Umbilical cord (tissue), 2 donors: ENCODE measurements at places on chromosomes 7 and 10. TPM values are rescaled to one million over a fixed set of nuclear protein-coding genes. Genes with fewer than 3 reads are reported as not detected.

ASAH2B gene
- total RNA-seq: 7.5 TPM

MALRD1 gene
- 4.8 TPM for total RNA-seq

THSD7A gene
- total RNA-seq: 7.0 TPM

GPRIN2 gene
- total RNA-seq: 9.6 TPM

DCLRE1A gene
- 13.0 TPM for total RNA-seq

GIMAP2 gene
- 23.4 TPM for total RNA-seq

ACTL6B gene
- total RNA-seq: not detected

OR6B1 gene
- total RNA-seq: 4.3 TPM

UNCX gene
- not detected for total RNA-seq

TUBB8 gene
- total RNA-seq: 0.24 TPM

MYOZ1 gene
- 1.4 TPM for total RNA-seq

GJD4 gene
- total RNA-seq: 0.48 TPM

PNLIPRP1 gene
- 2.9 TPM for total RNA-seq

DGKB gene
- total RNA-seq: 15.4 TPM

DNA sequence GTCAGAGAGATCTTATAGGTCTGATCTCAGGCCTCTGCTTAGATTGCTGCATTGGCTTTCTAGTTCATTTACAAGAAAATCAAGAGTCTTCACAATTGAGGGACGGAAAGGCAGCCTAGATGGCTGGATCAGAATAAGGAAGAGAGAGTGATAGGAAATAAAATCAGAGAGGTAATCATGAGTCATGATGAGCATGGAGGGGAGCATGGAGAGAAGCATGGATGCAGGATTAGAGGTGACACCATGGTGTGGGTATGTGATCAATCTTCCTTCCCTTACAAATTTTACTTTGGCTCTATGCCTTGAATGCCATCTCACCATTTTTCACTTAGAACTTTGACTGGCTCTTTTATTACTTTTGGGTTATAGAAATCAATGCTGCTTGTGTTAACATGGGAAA, 1.4 kb downstream of the BCCIP start:
- DNase-seq: no peak

DNA sequence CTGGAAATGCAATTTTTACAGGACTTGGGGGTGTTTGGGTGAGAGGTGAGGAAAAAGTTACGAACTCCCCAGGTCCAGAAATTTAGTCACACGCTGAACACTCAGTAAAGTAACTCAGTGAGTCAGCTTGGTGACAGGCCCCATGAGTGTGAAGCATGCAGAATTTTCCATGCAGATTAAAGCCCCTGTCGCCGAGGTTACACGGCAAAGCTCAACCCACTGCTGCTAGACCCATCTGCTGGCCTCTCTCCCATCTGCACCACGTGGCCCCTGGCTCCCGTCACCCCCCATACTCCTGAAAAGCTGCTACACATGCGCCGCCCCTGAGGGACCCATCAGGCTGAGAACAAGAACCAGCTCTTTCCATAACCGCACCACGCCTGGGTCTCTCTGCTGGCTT, 7.0 kb upstream of the MMP21 start:
- DNase-seq: no peak

GRCh38 chr10:34434119-34434594, 380.9 kb downstream of the PARD3 start:
- DNase-seq: peak; percentile 96

GRCh38 chr7:82317257-82317721, 126.3 kb downstream of the CACNA2D1 start:
- DNase-seq: peak; percentile 52

- DNase-seq: no peak
Observed at GRCh38 chr10:21090609-21091082, 193.5 kb upstream of the NEBL start.

DNA sequence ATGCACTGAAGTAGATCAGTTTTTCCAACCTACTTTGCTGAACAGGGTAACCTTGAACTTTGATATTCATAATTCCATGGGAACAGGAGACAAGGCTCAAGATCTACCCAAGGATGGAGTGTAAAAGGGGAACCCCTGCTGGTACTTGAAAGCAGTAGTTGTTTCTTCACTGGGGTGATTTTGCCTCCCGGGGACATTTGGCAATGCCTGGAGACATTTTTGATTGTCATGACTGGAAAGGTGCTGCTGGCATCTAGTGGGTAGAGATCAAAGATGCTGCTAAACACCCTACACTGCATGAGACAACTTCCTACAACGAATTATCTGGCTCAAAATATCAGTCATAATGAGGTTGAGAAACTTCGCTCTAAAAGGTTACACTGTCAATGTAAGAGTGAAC, 214.8 kb upstream of the CTBP2 start:
- DNase-seq: no peak

GRCh38 chr10:74640134-74640921, 186.1 kb upstream of the KAT6B start:
- no peak for DNase-seq

DNA sequence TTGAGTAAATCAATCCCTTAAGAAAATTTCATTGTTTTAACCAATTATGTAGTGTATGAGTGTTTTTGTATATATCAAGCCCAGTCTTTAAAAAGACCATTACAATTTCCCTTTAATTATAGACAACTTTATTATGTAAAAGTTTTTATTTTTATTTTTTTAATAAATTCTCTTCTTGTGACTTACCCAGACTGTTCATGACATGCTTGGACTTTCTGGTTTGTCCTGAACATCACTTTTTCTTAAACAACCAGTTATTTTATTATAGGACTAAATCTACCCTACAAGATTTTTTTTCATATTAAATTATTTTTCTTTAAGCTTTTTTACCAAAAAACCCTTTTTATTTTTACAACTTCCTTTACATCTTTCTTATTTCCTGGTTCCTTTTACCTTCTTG, 410.4 kb downstream of the ATRNL1 start:
- DNase-seq: no peak

DNA sequence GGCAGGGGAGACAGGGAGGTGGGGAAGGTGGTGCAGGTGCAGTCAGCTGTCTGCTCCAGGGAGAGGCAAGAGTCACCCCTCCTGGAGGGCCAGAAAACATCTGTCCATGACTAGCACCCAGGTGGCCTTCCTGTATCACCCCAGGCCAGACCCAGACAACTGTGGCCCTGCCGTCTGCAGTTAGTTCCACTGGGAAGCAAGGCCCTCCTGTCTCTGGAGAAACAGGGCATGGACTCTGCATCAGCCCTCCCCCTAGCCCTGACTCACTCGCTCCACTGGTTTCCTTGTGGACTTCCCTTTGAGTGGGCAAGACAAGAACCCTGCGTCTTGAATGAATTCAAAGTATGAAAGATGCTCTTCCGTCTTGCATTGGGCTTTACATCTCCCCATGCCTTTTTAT, 12.6 kb downstream of the TBATA start:
- DNase-seq: no peak

DNA sequence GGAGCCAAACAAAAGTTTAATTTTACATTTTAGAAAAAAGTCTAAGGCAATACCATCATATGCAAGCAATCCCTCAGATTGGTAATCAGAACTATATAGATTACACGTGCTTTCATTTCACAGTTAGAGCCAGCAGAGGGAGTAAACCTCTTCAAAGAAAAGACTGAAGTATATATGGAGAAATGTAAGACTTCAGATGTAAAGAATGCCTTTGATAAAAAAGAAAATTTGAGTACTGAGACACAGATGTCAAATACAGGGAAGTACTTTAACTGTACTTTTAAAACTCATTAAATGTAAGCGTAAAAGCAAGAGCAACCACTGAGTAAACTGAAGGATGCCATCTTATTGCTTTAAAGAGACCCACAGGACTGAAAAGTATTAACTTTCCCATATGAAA, 101.4 kb upstream of the FAM133B start:
- peak; percentile 85 for DNase-seq

GRCh38 chr10:44466236-44466635, 81.3 kb upstream of the CXCL12 start:
- DNase-seq: no peak

- no peak for DNase-seq
Observed at GRCh38 chr7:66687186-66687585, 53.3 kb upstream of the RABGEF1 start.

DNA sequence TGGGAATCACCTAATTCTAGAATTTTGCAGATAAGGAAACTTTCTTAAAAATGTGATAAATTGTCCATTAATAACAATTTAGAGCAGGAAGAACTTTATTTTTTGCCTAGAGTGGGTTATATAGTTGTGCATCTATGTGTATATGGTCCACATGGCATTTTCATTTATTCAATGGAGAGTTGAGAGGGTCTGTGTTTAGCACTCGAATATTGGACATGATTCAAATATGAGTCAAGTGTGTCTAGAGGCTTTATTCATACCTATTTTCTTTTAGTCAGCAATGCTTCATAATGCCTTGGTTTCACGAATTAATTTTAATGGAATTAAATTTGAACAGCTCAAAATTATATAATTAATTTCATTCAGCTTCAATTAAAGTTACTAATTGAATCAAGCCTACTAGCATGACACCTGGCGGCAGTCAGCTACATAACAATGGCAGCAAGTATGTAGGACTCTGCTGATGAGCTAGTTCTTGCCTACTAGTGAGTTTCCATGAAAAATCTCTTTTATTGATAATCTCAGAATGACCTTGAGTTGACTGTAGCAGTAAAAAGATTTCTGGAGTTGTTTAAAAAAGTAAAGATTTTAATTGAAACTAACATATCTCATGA, 17.7 kb downstream of the MDFIC start:
- DNase-seq: no peak

DNA sequence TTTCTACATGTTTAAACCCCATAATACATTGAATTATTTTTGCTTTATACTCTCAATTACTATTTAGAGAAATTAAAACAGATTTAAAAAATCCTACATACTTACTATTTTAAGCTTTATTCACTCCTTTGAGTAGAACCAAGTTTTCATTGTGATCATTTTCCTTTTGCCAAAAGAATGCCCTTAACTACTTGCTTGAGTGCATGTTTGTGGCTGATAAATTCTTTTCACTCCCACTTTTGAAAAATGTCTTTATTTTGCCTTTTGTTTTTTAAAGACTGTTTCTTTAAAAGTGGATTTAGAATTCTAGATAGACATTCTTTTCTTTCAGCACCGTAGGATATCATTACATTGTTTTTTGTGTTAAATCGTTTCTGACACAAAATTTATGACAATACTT, 22.3 kb upstream of the AGR3 start:
- DNase-seq: no peak
